CD8-positive, alpha-beta memory T cell (primary cell): ENCODE measurements at places on chromosomes 11 and 22.

DNA sequence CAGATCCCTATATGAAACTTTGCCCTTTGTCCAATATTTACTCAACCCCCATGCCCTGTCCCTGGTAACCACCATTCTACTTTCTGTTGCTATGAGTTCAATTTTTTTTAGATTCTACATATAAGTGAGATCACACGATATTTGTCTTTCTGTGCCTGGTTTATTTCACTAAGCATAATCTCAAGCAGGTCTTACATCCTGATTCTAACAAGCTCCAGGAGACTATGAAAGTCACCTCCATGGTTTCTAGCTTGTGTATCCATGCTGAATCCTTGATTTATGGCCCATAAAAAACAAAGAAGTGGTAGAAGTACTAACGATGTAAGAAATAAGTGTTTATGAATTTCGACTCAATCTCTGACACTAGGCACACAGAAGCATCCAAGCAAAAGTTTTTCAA is 68.0 kb downstream of the OR5AK2 start:
- no peak for DNase-seq

GRCh38 chr22:33477120-33478111 is 419.2 kb upstream of the SYN3 start:
- no peak for DNase-seq

DNA sequence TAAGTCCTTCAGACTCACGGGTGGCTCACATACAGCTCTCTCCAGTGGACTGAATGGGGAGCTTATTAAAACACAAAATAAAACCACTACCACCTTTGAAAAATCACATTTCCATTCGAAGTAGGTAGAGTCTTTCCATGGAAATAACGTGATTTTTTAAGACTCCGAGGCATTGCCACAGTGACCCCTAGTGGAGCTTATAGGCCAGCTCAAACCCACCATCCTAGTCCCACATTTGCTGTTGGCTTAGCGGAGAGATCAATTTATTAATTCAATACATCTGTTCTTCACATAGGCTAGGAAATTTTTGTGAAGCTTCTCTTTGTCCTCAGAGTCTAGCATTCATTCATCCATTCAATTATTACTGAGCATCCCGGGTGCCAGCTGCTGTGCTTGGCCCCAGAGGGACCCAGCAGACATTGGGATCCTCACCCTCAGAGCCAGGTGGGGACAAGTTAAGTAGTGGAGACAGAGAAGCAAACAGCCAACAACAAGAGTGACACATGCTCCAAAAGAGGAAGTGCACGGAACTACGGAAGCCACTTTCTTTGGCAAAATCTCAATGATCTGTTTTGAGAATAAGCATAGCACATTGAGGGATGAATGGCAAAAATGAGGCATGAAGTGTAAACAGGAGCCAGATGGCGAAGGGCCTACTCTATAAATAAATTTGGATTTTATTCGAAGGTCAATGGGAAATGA is 10.2 kb upstream of the P4HA3 start:
- no peak for DNase-seq

GRCh38 chr22:26751217-26751616 is 93.8 kb downstream of the MIAT start:
- DNase-seq = no peak

- no peak for DNase-seq
These were observed 44.8 kb upstream of the MYO18B start for GRCh38 chr22:25697181-25697664.

DNA sequence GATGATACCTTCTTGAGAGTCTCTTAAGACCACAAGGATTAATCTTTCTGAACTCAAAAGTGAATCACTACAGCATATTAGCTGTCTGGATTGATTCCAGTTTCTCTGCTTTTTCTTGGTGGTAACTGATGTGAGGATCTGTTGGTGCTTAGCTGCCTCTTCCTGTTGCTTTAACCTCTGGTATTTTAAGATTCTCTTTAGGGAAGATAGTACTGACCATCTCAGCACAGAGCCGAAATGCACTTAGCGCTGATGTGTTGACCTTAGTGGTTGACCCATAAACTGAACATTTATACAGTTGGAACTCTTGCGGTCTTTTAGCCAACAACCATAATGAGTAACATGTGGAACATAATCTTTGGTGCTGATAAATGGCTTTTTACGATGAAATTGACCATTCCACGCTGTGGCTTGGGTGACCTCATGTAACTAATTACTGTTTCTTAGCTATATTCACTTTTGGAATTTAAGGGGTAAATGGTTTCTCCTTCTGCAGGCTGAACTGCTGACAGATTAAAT is 33.7 kb downstream of the APLP2 start:
- no peak for DNase-seq

GRCh38 chr11:18956630-18957029 is 17.4 kb upstream of the MRGPRX1 start:
- DNase-seq = no peak

DNA sequence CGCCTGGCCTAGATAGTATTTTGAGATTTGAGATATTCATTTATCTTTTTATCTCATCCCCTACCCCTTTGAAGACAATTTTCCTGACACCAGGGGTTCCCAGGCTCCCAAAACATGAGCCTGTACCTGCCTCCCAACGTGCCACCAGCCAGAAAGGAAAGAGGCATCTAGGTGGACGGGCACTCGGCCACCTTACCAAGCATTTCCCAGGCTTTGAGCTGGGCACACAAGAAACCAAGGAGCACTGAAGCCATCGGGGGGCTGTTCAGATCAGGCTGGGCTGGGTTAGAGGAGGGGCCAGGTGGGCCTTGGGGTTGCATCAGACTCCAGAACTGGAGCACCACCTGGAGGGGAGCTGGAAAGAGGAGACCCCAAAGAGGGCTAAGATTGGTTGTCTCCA is 28.5 kb upstream of the BAIAP2L2 start:
- DNase-seq = no peak

GRCh38 chr11:117950993-117951961 is 22.1 kb upstream of the TMPRSS13 start:
- peak; percentile 66 for DNase-seq

- DNase-seq = no peak
These were observed 9.4 kb upstream of the PLAAT3 start for GRCh38 chr11:63623513-63624140.

DNA sequence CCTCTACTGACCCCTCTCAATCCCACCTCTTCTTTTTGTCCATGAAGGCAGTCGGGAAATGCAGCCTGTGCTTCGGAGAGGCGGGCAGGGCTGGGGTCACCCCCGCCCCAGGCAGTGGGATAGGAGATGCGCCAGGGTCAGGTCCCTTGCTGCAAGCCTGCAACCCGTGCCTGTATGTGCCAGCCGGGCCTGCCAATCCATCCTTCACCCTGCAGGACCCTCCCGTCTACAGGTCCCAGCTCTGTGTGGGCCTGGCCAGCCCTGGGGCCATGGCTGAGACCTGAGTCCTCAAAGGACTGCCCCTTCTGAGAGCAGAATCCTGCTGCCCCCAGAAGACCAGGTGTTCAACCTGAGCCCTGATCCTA is 10.9 kb downstream of the ASCL2 start:
- DNase-seq = no peak
